ENCODE measurements at places on chromosomes 11 and 22. TPM values are rescaled to one million over a fixed set of nuclear protein-coding genes. Genes with fewer than 3 reads are reported as not detected.
A peak's percentile ranks its signal among the peaks of the same experiment; 100 is the strongest.

- no peaks in the 10 kb centered on the region for H3K27me3 ChIP-seq
- no peak overlapping the region for H3K27ac ChIP-seq
- H3K36me3 ChIP-seq: peaks cover 10% of the 10 kb centered on the region
- no peak for DNase-seq
- H3K4me3 ChIP-seq: no peak overlapping the region
Measured at GRCh38 chr11:111631666-111632039, 29.4 kb downstream of the SIK2 start.

GRCh38 chr11:45432100-45432499 is 146.0 kb upstream of the SYT13 start:
- no peak for DNase-seq
- no peaks in the 10 kb centered on the region for H3K36me3 ChIP-seq
- peaks cover 79% of the 10 kb centered on the region for H3K27me3 ChIP-seq
- H3K27ac ChIP-seq: no peak overlapping the region

- H3K27me3 ChIP-seq: peaks cover 16% of the 10 kb centered on the region
- no peaks in the 10 kb centered on the region for H3K36me3 ChIP-seq
- no peak overlapping the region for H3K4me3 ChIP-seq
- H3K27ac ChIP-seq: no peak overlapping the region
- no peak for DNase-seq
Measured at GRCh38 chr11:17745023-17745772, 10.6 kb downstream of the KCNC1 start.

GRCh38 chr22:43928468-43928867 is 4.9 kb downstream of the PNPLA3 start:
- H3K4me1 ChIP-seq: peaks cover 14% of the 10 kb centered on the region
- H3K36me3 ChIP-seq: no peaks in the 10 kb centered on the region
- no peak overlapping the region for H3K4me3 ChIP-seq
- H3K27ac ChIP-seq: no peak overlapping the region
- DNase-seq: no peak

- DNase-seq: no peak
- peak overlapping the region; percentile 97 for H3K27ac ChIP-seq
- H3K4me3 ChIP-seq: peak overlapping the region; percentile 14
- no peaks in the 10 kb centered on the region for H3K36me3 ChIP-seq
Measured at GRCh38 chr11:7909585-7910285, 21.3 kb downstream of the OR10A6 start.

OMP gene
- total RNA-seq: 1.4 TPM

GRCh38 chr22:38426628-38427027 is 28.4 kb downstream of the KCNJ4 start:
- H3K4me1 ChIP-seq: no peaks in the 10 kb centered on the region
- H3K27me3 ChIP-seq: no peaks in the 10 kb centered on the region
- no peak for DNase-seq
- no peaks in the 10 kb centered on the region for H3K36me3 ChIP-seq

- DNase-seq: peak; percentile 86
- H3K27ac ChIP-seq: peak overlapping the region; percentile 50
- no peaks in the 10 kb centered on the region for H3K27me3 ChIP-seq
- H3K4me3 ChIP-seq: peak overlapping the region; percentile 80
- H3K4me1 ChIP-seq: peaks cover 44% of the 10 kb centered on the region
- H3K36me3 ChIP-seq: no peaks in the 10 kb centered on the region
Measured at GRCh38 chr11:67022341-67022933, 497 bp upstream of the SYT12 start.

LGR4 gene
- total RNA-seq: 33.4 TPM

KCNJ5 gene
- total RNA-seq: 0.11 TPM

DNA sequence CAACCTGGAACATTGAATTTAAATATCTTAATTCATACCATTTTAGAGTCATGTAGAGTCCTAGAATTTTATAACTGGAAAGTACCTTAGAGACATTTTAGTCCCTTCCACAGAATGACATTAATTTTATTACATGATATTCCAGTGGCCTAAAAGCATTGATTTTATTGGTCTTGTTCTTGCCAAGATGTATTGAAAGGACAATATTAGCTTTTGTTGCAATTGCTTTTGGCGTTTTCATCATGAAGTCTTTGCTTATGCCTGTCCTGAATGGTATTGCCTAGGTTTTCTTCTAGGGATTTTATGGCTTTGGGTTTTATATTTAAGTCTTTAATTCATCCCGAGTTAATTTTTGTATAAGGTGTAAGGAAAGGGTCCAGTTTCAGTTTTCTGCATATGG is 29.0 kb downstream of the OR51F1 start:
- H3K36me3 ChIP-seq: no peaks in the 10 kb centered on the region
- no peak overlapping the region for H3K27ac ChIP-seq
- H3K4me3 ChIP-seq: no peak overlapping the region

DNA sequence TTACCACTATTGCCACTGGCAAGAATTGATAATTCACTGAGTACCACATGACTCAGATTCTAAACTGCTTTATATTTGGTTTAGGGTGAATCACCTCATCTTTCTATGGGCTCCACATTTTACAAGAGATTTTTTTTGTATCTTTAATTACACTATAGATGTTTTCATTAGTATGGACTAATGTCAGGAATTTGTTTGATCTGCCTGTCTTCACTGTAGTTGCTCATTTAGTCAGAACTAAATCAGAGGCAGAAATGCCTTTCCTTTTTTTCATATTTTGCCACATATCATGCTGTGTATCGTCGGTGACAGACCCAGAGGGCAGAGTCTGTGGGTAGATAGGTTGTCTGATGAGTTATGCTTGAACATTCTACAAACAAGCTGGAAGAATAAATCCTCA is 524.1 kb downstream of the METTL15 start:
- DNase-seq: no peak
- H3K27me3 ChIP-seq: no peaks in the 10 kb centered on the region
- no peak overlapping the region for H3K27ac ChIP-seq
- 0 out of 2 replicates have a peak, but pooled peaks cover 11% of the 10 kb centered on the region for H3K4me1 ChIP-seq
- no peak overlapping the region for H3K4me3 ChIP-seq

DNA sequence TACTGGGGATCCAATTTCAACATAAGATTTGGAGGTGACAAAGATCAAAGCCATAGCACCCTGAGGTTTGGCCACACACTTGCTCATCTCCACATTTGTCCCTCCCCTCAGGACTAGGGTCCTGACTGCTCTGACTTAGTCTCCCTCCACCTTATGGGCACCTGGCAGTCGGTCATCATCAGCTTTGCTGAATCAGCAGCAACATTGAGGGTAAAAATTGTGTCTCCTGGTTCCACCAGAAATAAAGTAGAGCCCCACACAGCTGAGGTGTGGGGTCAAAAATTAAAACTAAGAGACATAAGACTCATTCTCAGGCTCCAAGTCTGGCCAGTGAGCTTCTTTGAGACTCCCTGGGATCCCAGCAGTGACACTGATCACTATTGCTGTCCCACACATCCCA is 56.2 kb downstream of the GGTLC2 start:
- no peaks in the 10 kb centered on the region for H3K27me3 ChIP-seq
- H3K27ac ChIP-seq: no peak overlapping the region
- H3K4me1 ChIP-seq: no peaks in the 10 kb centered on the region
- no peaks in the 10 kb centered on the region for H3K36me3 ChIP-seq

DNA sequence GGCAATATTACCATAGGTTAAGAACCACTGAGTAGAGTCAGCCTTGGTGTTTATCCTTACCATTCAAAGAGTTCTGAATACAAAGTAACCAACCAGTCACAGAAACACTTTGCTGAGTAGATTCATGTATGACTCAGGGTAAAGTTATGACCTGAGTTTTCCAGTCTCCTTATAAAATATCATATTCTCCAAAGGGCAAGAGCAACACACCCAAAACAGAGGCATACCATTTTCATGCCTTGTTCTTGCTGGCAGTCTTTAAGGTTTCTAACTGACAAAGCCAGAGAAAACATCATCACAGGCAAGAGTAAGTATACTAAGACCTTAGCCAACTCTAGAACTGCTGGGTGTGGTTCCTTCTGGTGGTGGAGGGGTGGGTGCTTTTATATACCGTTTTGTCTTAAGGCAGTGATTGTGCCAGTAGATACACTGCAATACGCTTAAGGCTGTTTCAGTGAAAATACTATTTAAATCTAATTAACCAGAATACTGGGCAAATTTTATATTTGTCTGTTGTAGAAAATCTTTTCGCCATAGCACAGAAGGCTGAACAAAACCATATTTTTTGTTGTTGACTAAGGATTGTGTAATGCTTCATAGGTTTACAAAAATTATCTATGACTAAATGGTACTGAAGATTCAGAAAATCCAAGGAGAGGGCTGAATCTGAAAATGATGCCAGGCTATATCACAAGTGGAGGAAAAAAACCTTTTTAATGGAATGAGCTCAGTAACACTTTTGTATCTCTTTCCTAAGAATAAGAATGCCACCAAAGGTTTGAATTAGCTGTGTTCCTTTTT is 3.0 kb downstream of the ATL3 start:
- peaks cover 3% of the 10 kb centered on the region for H3K36me3 ChIP-seq
- H3K27ac ChIP-seq: peak overlapping the region; percentile 65
- H3K27me3 ChIP-seq: no peaks in the 10 kb centered on the region
- peaks cover 59% of the 10 kb centered on the region for H3K4me1 ChIP-seq
- peak; percentile 51 for DNase-seq
- H3K4me3 ChIP-seq: no peak overlapping the region

DNA sequence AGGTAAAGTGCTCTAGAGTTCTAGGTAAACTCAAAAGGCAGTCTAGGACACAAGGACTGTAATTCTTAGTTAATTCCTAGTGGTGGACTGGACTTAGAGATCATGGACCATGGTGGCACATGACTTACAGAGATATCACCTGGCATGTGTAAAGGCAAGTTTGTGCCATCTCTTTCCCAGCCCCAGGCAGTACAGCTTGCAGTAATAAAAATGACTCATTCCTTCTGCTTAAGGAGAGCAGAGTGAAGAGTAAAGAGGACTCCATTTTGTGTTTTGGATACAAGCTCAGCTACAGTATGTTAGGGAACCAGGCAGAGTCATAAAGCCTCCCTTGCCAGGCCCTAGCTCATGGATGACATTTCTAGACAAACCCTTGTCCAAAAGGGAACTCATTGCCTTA is 629.9 kb downstream of the JRKL start:
- H3K27me3 ChIP-seq: no peaks in the 10 kb centered on the region
- no peaks in the 10 kb centered on the region for H3K4me1 ChIP-seq
- no peak overlapping the region for H3K27ac ChIP-seq

DNA sequence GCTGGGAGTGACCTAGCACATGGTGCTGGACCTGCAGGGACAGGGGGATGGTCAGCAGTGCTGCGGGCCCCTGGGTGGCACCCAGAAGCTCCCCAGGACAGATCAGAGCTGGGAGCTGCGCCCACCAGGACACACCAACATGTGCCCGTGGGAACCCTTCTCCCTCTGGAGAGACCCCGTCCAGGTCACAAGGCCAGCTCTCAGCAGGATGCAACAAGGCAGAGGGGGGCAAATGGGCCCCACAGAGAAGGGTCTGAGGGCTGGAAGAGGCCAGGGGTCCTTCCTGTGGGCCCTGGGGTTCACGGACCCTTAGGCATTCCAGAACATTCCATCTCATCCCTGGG is 6.2 kb downstream of the DUSP8 start:
- H3K36me3 ChIP-seq: no peaks in the 10 kb centered on the region
- H3K27ac ChIP-seq: no peak overlapping the region
- no peak for DNase-seq
- H3K4me1 ChIP-seq: no peaks in the 10 kb centered on the region
- H3K27me3 ChIP-seq: no peaks in the 10 kb centered on the region
- H3K4me3 ChIP-seq: no peak overlapping the region

Data from PC-9 (cell line).